SJSA1 (cell line): ENCODE measurements at places on chromosomes 3 and 15. TPM values are rescaled to one million over a fixed set of nuclear protein-coding genes. Genes with fewer than 3 reads are reported as not detected.

- no peak for DNase-seq
Measured at GRCh38 chr3:123768480-123769355, 115.4 kb downstream of the MYLK start.

- DNase-seq = no peak
Measured at GRCh38 chr3:112412494-112412893, 79.5 kb downstream of the CD200 start.

DNA sequence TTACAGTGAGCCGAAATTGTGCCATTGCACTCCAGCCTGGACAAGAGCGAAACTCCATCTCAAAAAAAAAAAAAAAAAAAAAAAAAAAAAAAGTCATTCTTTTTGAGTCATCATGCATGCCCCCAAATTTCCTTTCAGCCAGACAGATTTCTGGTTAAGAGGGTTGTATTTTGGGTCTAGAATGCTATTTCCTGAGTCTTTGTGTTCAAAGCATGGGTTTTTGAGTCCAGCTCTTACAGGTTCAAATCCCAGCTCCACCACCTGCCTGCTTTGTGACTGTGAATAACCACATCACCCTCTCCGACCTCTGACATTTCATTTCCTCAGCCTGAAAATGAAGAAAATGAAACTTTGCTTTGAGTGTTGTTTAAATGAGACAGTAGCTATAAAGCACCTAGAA lies 9.3 kb upstream of the C15orf61 start:
- DNase-seq = peak; percentile 9

GRCh38 chr15:91484141-91484540 lies 369.4 kb upstream of the SLCO3A1 start:
- no peak for DNase-seq

- no peak for DNase-seq
Measured at GRCh38 chr3:187243933-187244524, 46.7 kb downstream of the RTP1 start.

Gene HRH1
- 15.9 and 21.9 TPM in 2 replicates for total RNA-seq

Gene MAPKAPK3
- total RNA-seq = 7.3 and 17.4 TPM in 2 replicates
